ENCODE measurements at places on chromosomes 2 and 18. TPM values are rescaled to one million over a fixed set of nuclear protein-coding genes. Genes with fewer than 3 reads are reported as not detected.

DNA sequence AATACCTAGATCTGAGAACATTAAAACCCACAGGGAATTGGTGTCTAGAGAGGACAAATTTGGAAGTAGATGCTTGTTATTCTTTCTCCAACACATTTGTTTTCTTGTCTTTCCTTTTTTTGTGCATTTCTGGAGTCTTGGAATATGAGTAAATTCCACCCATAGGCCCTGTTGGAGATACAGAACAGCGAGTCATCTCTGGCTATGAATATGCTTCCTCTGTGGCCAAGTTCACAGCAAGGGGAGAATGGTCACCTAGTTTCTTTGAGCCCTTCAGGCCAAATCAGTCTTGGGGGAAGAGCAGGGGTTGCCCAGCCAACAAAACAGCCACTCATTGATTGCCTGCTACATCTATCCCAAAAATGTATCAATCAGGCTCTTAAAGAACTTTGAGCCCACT lies 31.3 kb downstream of the SP140L start:
- DNase-seq: no peak

GRCh38 chr2:132825601-132826000 lies 155.6 kb upstream of the LYPD1 start:
- DNase-seq: no peak

DNA sequence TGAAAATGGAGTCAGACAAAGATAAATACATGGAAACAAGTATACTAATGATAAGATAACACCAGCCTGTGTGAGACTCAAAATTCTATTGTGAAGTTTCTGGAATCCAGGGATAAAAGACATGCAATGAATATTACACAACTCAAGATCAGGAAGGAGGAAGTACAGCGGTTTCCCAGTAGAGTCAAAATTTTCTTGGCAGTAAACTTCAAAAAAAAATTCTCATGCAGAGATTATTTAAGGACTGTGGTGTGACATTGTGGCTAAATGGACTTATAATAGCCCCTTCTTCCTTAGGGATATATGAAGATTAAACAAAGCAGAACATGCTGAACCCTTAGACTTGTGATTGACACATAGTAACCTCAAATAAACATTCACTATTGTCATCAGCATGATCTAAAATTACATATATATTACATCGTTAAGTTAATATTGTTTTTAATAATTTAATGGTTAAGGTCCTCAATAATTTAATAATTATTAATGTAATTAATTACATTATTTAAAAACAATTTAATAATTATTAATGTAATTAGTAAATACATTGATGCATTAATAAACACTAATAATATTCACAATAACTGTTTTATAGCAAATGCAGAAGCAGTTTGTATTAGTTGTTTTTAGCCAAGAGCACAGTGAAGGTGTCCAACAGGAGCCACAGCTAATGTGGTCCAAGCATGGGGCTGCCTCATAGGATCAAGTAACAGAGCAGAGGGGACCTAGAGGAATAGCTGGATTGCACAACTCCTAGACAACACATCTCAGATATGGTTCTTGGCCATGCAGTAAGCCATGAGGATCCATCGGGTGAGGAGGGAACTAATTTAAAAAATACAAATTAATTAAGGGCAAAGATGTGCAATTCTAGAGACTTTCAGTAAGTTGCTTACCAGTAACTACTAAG lies 77.3 kb downstream of the POLE4 start:
- DNase-seq: no peak

- no peak for DNase-seq
Observed at GRCh38 chr2:106561356-106561755, 74.2 kb downstream of the CD8B2 start.

DSG4 gene
- not detected for total RNA-seq

FOXD4L1 gene
- 1.3 TPM for total RNA-seq

PDCD1 gene
- total RNA-seq: 0.60 TPM

All from tibial nerve (tissue), 4 donors.